Islet precursor cell (in vitro differentiated cells): ENCODE measurements at places on chromosomes 2 and 18.
A peak's percentile ranks its signal among the peaks of the same experiment; 100 is the strongest.

DNA sequence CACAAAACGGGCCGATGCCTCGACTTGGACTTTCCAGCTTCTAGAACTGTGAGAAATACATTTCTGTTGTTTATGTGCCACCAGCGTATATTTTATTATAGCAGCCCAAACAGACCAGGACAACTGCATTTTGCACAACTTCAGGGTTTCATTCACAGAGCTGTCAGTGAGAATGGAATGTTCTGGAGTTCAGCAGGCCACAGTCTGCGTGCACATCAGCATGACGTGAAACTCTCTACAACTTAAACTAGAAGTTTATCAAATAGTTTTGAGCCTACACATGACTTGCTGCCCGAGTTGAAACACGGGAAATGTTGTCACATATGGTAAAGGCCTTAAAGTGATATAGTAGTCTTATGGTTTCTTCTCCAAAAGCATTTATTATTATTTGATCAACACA, 3.9 kb upstream of the TRIB2 start:
- no peak for DNase-seq

- DNase-seq: no peak
These were observed 17.4 kb upstream of the CPS1 start for GRCh38 chr2:210539035-210539434.

DNA sequence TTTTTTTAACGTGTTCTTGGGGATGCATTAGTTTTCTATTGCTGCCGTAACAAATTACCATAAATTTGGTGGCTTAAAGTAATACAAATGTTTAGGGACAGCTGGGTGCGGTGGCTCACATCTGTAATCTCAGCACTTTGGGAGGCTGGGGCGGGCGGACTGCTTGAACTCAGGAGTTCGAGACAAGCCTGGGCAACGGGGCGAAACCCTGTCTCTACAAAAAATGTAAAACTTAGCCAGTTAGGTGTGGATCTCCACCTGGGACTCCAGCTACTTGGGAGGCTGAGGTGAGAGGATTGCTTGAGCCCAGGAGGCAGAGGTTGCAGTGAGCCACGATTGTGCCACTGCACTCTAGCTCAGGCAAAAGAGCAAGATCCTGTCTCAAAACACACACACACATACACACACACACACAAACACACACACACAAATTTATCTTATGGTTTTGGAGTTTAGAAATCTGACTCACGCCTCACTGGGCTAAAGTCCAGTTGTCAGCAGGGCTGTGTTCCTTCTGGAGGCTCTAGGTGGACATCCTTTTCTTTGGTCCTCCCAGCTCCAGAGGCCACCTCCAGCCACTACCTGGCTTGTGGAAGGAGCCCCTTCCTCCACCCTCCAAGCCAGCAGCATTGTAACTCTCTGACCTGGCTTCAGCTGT, 76.1 kb downstream of the SEPTIN10 start:
- no peak for DNase-seq

DNA sequence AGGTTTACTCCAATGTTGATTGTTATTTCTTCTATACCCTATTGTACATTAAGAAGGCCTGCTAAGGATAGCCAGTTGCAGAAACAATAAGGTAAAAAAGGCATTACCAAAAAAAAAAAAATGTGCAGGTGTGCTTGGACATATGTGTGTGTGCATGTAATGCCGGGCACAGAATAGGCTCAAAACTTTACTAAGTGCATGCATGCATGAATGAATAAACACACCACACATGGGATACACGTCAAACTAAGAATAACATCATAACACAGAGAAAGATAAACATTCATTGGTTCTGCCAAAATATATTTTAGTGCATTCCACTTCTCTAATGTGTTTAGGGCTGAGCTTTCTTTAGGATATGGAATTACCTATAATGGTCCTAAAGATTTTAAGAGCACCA, 298.2 kb downstream of the TCF4 start:
- DNase-seq: no peak

DNA sequence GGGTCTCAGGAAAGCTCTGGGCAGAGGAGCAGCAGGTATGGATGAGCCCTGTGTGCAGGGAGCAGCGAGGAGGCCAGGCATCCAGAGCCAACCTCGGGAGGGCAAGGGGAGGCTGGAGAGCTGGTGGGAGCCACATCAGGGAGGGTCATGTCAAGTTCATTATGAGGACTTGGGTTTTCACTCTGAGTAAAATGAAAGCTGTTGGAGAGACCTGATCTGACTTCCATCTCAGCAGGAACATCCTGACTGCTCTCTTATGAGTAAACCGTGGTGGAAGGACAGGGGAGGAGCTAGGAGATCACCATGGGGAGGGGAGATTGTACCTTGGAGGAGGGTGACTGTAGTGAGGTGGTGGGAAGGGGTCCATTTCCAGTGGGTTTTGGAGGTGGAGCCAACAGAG, 209.8 kb downstream of the LDLRAD4 start:
- no peak for DNase-seq

DNA sequence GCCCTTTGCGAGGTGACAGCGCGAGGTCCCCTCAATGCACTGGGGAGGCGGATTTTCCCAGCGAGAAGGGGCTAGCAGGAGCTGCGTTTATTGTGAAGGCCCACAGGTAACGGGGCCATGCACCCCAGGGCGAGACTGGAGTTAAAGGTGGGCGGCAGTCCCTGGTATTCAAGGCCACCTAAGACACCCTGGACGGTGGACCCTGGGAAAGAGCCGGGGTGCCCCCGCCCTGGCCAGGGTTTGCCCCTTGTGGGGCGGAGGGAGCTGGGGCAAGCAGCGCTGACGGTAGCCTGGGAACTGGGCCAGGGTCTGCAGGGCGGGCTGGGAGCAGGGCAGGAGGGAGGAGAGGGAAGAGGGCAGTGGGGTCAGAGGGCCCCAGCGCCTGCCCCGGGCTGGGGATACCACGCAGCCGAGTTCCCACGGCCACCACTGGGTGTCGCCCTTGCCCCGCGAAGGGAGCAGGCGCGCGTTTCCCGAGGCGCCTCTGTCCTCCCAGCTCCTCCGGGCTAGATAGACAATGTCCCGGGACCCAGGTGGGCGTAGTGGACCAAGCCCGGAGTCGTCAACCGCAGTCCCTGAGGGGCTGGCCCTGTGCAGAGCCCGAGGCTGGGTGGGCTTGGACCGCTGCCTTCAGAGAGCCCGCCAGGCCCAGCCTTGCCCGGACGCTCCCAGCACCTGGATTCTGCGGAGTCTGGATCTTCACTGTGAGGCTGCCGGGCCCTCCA, 80.2 kb downstream of the SMAD4 start:
- DNase-seq: peak; percentile 79

- DNase-seq: no peak
These were observed 1295.7 kb downstream of the LRP1B start for GRCh38 chr2:140835079-140835478.
